ENCODE measurements at places on chromosomes 6 and 20. TPM values are rescaled to one million over a fixed set of nuclear protein-coding genes. Genes with fewer than 3 reads are reported as not detected.

DNA sequence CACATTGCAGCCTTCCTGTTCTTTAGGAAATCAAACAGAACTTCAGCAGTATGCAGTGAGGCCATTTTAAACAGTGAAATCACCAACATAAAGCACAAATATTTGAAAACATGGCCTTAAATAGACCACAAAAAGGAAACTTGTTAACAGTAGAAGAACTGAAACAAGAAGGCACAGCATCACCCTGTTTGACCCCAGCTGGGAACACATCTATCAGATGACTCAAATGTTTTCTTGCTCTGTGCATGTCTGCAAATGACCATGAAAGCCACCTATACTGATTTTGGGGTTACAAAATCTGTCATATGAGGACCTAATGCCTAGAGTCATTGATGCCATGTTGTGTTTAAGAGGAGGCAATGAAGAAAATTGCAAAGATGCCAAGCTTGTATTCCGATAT is 123.8 kb upstream of the ADGRF1 start:
- no peak overlapping the region for H3K27ac ChIP-seq
- no peaks in the 10 kb centered on the region for H3K4me1 ChIP-seq
- no peak overlapping the region for H3K4me3 ChIP-seq
- no peaks in the 10 kb centered on the region for H3K36me3 ChIP-seq
- DNase-seq, result no peak

GRCh38 chr6:141133836-141134235 is 998.9 kb upstream of the GJE1 start:
- no peaks in the 10 kb centered on the region for H3K27me3 ChIP-seq
- H3K4me1 ChIP-seq, result no peaks in the 10 kb centered on the region
- H3K27ac ChIP-seq, result no peak overlapping the region
- H3K36me3 ChIP-seq, result no peaks in the 10 kb centered on the region

Gene CDSN
- polyA plus RNA-seq, result not detected

Gene MKKS
- 16.5 TPM for polyA plus RNA-seq

DNA sequence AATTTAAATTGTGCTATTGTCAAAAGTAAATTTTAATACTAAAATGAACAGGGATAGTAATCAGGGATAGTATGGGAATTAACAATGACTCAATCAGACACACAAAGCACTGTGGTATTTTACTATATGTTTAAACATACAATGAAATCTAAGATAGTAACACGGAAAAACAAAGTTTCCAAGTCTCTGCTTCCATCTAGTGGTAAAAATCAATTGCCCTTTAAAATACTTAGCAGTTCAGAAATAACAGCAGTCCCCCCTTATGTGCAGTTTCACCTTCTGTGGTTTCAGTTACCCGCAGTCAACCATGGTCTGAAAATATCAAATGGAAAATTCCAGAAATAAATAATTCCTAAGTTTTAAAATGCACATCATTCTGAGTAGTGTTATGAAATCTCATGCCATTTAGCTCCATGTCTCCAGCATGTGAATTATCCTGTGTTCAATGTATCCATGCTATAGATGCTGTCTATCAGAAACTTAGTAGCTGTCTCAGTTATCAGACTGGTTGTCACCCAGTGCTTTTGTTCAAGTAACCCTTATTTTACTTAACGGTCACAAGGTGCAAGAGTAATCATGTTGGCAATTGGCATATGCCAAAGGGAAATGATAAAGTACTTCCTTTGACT is 58.5 kb downstream of the AHI1 start:
- no peaks in the 10 kb centered on the region for H3K27me3 ChIP-seq
- peaks cover 1% of the 10 kb centered on the region for H3K36me3 ChIP-seq
- no peaks in the 10 kb centered on the region for H3K4me1 ChIP-seq
- no peak for DNase-seq

GRCh38 chr20:38812709-38813573 is 7.4 kb downstream of the PPP1R16B start:
- no peak for DNase-seq
- H3K27ac ChIP-seq, result no peak overlapping the region
- H3K4me3 ChIP-seq, result no peak overlapping the region
- H3K36me3 ChIP-seq, result no peaks in the 10 kb centered on the region
- H3K27me3 ChIP-seq, result no peaks in the 10 kb centered on the region
- H3K4me1 ChIP-seq, result no peaks in the 10 kb centered on the region

GRCh38 chr6:160765412-160765811 is 63.4 kb downstream of the PLG start:
- H3K27ac ChIP-seq, result no peak overlapping the region
- no peak for DNase-seq

DNA sequence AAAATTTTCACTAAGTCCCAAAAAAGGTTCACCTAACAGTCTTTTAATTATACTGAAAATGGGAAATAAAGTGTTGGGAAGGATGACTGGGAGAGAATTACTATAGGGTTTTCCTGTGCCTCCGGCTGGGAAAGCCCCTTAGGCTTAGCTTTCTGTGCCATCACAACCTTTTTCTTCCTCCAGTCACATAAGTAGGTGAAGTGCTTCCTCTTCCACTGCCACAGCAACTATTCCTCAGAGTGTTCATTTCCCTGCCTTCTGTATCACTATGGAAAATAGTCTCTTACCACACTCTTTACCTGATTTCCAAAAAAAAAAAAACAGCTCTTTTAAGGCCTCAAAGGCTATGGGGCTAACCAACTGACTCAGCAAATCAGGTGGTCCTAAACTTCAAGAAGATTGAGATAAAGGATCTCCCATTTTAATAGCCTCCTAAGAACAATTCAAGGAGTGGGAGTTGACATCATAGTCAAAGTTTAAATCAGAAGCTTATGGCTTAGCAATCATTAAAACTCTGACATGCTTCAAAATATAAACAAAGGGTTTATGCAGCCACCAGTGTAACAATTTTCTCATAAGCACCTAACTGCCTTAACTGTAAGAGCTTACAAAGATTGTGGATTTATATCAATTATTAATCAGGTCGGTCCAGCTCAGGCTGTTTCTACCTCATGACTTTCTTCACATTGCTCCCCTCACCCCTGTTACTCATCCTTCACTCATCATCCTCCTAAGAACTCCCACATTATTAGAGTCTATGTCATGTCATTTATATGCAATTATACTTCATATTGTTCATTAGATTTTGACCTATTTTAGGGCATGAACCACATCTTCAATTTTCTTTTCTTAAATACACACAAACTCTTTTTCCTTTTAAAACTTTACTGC is 95.3 kb downstream of the RNGTT start:
- H3K27ac ChIP-seq, result no peak overlapping the region
- H3K36me3 ChIP-seq, result no peaks in the 10 kb centered on the region
- H3K4me3 ChIP-seq, result no peak overlapping the region
- DNase-seq, result no peak

DNA sequence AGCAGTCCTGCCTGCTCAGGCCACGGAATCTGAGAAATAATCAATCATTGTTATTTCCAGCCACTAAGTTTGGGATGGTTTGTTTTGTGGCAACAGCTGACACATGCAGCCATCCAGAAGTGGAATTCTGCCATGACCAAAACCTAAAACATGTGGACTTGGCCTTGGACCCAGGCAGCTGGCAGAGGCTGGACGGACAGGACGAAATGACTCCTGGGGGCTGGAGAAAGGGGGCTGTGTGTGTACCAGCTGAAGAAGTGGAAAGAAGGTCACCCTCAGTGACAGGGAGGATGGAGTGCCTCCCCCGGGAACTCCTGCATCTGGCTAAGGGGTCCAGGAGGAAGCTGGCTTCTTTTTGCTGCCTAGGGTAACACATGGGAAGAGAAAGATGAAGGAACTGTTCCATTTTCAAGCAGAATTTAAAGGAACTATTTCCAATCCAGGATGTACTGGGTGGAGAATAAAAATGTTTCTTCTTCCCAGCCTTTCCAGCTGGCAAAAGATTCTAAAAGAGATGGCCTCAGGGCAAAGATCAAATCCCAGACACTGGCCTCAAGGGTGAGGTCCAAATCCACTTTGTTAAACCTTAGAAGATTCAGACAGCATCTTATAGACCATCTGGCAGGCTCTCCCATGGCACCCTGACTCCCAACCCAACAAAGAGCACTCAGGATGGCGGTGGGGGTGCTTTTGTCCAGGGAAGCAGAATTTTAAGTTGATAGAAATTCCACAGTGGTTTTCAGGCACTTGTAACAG is 14.3 kb downstream of the SERPINB6 start:
- H3K4me3 ChIP-seq, result no peak overlapping the region
- DNase-seq, result no peak
- peaks cover 14% of the 10 kb centered on the region for H3K4me1 ChIP-seq
- no peaks in the 10 kb centered on the region for H3K36me3 ChIP-seq
- no peaks in the 10 kb centered on the region for H3K27me3 ChIP-seq

DNA sequence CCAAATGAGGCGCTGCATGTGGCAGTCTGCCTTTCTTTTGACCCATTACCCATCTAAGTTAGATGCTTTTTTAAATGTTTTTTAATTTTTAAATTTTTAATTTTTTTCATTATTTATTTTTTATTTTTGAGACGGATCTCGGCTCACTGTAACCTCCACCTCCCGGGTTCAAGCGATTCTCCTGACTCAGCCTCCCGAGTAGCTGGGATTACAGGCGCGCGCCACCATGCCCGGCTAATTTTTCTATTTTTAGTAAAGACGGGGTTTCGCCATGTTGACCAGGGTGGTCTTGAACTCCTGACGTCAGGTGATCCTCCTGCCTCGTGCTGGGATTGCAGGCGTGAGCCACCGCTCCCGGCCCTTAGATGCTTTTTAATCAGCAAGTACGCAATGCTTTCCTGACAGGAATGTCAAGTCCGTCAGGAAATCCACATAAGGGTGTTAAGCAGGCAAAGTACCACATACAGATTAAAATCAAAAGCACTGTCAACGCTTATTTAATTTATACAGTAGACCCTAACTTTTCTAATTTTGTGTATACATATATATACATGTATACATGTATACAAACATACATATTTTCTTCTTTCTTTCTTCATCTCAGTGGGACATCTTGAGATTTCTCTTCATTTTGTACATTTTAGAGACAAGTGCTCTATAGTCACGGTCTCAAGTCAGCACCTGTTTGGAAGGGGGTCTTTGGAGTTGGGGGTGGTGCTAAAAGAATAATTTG is 995 bp upstream of the GSTA4 start:
- H3K27ac ChIP-seq, result peak overlapping the region; percentile 97
- no peak for DNase-seq
- no peaks in the 10 kb centered on the region for H3K27me3 ChIP-seq

Gene C6orf15
- not detected for polyA plus RNA-seq

DNA sequence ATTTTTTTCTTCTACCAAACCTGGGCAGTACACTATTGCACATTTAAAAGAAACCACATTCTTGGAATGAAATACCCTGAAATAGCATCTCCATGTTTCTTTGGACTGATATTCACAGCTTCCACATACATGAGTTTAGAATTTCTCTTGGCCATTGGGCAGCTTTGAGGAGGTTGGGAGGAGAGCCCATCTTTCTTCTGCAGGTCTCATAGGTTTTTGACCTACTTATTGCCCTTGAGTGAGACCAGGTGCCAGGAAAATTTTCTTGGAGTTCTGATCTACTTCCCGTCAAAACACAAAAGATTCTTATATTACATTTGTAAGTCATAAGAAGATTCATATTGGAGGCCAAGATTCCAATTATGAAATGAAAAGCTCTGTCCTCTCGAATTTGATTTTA is 212.0 kb downstream of the IBTK start:
- H3K4me3 ChIP-seq, result no peak overlapping the region
- no peak for DNase-seq
- H3K36me3 ChIP-seq, result no peaks in the 10 kb centered on the region
- no peaks in the 10 kb centered on the region for H3K27me3 ChIP-seq
- H3K27ac ChIP-seq, result no peak overlapping the region

DNA sequence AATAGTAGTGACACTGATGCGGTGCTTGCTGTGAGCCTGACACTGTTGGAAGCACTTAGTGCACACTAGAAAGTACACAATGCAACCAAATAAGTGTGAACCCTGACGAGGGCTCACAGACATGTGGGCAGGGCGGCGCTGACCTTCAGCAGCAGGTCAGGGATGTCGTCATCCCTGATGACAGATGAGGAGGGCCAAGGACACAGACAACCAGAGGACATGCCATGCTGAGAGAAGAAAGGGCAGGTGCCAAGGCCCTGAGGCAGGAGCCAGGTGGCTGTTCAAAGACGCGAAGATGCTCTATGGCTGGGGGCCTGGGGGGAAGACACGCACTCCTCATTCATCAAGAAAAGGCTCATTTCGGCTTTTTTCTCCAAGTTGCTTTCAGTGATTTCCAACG is 176.4 kb upstream of the CST7 start:
- H3K27me3 ChIP-seq, result no peaks in the 10 kb centered on the region
- no peaks in the 10 kb centered on the region for H3K4me1 ChIP-seq
- H3K4me3 ChIP-seq, result no peak overlapping the region
- no peaks in the 10 kb centered on the region for H3K36me3 ChIP-seq
- H3K27ac ChIP-seq, result no peak overlapping the region

- no peak overlapping the region for H3K27ac ChIP-seq
- peaks cover 9% of the 10 kb centered on the region for H3K36me3 ChIP-seq
- H3K4me1 ChIP-seq, result peaks cover 11% of the 10 kb centered on the region
- no peaks in the 10 kb centered on the region for H3K27me3 ChIP-seq
- no peak for DNase-seq
- no peak overlapping the region for H3K4me3 ChIP-seq
Observed at GRCh38 chr6:15500078-15500740, 162.6 kb downstream of the DTNBP1 start.

- peaks cover 73% of the 10 kb centered on the region for H3K36me3 ChIP-seq
- H3K27ac ChIP-seq, result no peak overlapping the region
- DNase-seq, result no peak
- H3K27me3 ChIP-seq, result no peaks in the 10 kb centered on the region
- H3K4me1 ChIP-seq, result no peaks in the 10 kb centered on the region
Observed at GRCh38 chr20:34283844-34284243, 19.3 kb downstream of the AHCY start.

DNA sequence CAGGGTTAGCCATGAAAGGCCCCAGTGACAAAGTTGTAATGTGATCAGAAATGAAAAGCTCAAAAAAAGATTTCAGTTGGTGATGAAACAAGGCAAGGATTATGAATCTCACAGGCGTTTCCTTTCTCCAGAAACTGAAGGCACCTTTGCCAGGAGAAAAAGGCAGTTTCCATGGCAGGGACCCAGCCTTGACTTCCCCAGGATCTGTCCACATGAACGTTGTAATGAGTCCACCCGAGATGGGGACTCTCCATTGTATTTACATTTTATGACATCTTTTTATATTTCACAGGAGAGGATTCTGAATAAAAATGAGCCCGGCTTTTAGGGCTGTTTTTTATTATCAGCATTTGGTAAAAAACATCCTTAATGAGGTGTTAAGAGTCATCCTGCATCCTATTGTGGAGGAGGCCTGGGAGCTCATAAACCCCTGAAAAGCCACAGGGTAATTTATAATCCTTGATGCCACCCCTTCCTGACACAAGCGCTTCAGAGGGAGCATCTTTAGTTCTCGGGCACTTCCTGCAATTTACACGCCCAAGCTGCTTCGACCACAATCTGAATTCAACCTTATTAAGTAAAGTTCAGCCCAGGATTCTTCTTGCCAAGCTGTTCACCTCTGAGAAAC is 74.1 kb upstream of the SALL4 start:
- DNase-seq, result no peak
- no peaks in the 10 kb centered on the region for H3K36me3 ChIP-seq
- no peak overlapping the region for H3K4me3 ChIP-seq
- no peaks in the 10 kb centered on the region for H3K4me1 ChIP-seq
